T-helper 22 cell (primary cell): ENCODE measurements at places on chromosomes 6 and 20.

DNA sequence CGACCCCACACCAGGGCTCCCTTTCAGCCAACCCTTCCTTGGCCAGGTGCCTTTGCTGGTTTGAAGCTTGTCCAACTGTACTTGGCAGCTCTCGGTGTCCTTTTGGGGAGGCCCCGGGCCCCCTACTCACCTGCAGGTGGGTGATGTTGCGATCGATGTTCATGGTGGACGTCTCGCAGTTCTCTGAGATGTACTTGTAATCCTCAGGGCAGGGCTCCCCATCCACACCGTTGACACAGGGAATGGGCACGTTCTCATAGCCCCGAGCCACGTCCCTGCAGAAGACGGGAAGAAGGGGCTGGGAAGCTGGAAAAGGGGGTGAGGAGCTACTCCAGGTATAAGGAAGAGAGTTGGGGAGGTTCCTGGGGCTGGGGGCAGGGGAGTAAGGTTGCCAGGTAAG, 4.9 kb upstream of the SLC44A4 start:
- no peak for DNase-seq

GRCh38 chr6:157096105-157096504, 227.2 kb downstream of the TMEM242 start:
- DNase-seq = no peak

GRCh38 chr6:36597775-36598174, 3.6 kb downstream of the SRSF3 start:
- DNase-seq = no peak

DNA sequence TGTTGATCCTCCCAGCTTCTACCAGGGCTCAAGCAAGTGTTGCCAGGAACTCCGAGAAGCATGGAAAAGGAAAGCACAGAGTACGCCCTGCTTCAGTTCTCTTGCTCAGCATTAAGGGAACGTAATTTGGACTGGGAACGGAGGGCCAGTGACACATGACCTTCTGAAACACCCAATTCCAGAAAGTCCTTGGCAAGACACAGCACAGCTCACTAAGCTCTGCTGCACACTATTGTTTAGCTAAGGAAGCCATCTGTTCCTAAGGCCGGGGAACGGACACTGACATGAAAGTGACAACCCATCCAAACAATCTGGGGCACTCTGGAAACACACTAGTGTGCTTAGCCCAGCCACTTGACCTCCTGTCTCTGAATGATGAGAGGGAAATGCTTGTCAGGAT, 56.9 kb upstream of the NXT1 start:
- no peak for DNase-seq

DNA sequence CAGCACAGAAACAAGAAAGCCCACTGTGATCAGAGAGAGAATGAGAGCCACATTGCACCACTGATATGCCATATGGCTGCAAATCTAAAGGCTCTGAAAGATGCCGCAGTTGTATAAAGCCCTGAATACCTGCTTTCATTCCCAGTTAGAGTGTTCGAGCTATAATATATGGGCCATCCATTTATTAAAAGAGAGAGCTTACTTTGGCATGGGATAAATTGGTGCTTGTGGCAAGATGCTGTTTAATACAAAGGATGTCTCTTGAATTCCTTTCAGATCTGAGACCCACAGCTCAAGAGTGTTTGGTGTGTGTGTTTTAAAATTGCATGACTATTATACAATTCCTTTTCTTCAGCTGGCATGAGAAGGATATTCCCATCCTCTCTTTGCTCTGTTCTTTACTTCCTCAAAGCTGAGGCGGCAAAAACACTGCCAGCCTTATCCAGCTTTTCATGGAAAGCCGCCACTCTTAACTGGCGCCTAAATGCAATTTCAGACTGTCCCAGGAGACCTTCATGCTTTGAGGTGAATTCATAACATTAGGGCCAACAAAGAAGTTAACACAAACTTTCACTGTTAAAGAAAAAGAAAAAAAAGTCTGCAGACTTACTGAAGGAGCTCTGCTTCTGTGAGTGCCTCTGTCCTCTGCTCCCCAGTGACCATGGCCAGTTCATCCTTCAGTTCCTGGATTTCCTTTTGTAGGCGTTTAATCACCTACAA, 147.6 kb downstream of the KIF6 start:
- no peak for DNase-seq

- no peak for DNase-seq
These were observed 39.3 kb upstream of the OSTM1 start for GRCh38 chr6:108113557-108114519.

- no peak for DNase-seq
These were observed 64.2 kb downstream of the YTHDF1 start for GRCh38 chr20:63151554-63152321.

- no peak for DNase-seq
These were observed 32.6 kb upstream of the PHACTR3 start for GRCh38 chr20:59571551-59572314.

GRCh38 chr20:23270382-23270911, 80.1 kb upstream of the NXT1 start:
- no peak for DNase-seq

DNA sequence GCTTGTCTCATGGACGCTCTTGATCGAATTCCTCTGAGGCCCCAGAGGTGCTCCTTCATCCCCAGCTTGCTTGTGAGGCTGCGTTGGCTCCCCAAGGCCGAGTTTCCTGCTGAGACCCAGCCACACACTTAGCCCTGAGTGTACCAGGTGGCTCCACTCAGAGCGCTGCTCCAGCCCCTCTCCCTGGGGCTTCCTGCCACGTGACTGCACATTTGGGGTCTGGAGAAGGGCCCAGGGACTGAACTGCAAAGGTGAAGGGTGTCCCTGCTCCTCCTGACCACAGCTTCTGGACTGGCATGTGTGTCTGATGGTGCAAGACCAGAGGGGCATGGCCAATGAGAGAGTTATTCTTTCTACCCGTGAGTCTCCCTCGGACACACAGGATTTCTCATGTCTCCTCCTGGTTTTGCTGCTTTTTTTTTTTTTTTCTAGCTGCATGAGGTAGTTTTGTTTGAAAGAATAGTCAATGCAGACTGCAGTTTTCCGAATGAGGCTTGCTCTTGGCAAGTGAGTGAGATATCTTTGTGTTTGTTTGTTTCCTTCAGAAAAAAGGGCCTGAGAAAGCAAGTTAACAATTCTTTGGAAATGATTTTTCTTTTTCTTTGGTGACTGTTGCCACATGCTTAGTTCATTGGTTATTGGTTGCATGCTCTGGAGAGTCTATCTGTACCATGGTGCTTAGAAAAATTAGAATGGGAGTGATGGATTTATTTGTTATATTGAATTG, 3.1 kb upstream of the ZNF831 start:
- DNase-seq = no peak

DNA sequence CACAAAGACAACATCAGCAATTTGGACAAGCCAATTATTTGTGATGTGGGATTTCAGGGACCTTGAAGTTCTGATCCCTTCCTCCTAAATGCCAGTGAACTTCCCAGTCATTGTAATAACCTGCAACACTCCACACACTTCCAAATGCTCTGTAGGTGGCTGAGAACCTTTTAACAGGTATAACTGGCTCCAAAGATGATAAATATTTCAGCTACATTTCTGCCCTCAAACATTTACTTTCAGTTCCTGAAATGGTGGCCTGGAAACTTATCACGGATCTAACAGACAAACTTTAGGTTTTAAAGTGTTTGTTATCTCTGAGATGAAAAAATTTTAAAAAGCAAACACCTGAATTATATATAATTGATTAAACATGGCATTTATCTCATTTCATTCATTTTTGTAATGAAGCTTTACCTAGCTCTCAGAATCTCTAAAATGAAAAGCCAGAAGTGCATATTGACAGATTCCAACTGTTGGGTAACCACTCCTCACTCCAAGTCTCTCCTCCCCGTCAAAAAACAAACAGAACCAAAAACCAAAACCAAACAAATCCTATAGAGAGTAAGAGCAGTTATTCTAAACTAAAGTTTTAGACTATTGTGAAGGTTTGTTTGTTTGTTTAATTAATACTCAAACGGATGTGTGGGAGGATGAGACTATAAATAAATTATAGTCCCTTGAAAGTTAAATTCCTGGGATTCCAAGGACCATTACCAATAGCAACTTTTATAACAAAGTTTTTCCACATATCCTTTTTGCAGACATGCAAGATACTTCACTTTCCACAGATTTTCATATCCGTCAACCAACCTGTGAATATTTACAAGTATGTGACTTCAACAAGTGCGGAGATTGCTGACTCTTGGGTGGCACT, 12.4 kb upstream of the KIAA0408 start:
- no peak for DNase-seq

DNA sequence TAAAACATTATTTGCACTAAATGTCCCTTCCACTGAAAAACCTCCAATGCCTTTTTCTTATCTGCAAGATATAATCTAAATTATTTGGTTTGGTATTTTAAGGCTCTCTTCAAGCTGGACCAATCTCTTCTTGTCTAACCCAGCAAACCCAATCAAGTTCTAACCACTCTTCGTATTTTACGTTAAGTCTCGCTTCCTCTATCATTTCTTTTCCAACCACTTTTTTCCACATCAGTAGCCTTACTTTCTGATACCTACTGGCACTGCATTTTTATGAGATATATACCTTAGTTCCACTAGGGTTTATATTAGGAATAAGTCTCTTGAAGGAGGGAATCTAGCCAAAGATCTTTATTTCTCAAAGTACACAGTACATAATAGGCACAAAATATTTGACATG, 19.1 kb downstream of the FBXL4 start:
- no peak for DNase-seq

DNA sequence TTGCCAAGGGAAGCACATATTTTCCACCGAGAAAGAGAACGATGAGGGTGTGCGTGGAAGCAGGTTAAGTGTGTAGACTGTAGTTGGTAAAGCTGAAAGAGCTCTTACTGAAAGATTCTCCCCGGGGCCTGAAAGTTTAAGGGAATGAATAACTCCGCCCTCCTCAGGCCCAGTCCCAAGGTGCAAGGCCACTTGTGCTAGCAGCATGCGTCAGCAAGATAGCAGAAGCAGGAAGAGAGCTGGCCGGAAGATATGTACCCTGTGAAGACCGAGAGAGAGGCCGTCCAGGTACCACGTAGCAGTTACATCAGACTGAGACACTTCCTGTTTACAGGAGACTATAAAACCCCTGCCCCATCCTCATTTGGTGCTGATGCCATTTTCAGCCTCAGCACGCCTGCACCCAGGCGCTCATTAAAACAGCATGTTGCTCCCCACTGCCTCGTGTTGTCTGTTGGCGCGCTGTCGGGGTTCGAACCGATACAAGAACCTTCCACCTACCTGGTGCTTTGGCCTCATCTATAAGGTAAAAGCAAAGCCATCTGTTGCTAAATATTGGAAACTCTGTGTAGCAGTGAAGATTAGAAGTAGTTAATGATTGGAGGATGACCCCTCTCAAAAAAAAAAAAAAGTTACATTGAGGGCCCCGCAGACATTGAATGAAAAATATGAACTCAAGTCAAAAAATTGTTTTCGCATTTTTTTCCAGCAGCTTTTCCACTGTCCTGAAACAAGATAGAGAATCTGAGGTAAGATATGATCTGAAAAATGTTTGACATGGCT, 18.6 kb upstream of the FAM135A start:
- no peak for DNase-seq

GRCh38 chr6:34031625-34032383, 114.1 kb downstream of the GRM4 start:
- DNase-seq = no peak

DNA sequence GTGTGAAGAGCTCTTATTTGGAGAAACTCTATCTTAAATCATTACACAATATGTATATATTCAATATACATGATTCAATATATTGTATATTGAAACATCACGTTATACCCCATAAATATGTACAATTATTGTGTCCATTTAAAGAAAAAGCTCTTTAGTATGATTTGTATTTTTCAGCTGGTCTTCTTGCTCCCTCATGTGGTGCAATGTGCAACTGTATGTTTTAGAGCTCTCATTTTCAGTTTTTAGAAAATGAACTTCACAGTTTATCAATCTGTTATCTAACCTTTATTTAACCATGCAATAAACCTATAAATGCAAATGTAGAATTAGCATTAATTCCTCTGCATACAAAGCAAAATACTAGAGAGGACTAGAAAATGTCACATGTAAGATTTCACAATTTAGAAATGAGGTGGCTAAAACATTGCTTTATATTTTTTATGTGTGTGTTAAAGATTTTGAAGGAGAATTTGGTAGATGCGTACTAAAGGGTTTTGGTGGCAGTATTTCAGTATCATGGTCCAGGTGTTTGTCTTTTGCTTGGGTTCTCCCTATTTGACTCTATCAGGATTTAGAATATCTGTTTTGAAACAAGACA, 167.1 kb downstream of the PHF3 start:
- DNase-seq = no peak

- no peak for DNase-seq
These were observed 43.9 kb upstream of the QKI start for GRCh38 chr6:163370464-163371117.

DNA sequence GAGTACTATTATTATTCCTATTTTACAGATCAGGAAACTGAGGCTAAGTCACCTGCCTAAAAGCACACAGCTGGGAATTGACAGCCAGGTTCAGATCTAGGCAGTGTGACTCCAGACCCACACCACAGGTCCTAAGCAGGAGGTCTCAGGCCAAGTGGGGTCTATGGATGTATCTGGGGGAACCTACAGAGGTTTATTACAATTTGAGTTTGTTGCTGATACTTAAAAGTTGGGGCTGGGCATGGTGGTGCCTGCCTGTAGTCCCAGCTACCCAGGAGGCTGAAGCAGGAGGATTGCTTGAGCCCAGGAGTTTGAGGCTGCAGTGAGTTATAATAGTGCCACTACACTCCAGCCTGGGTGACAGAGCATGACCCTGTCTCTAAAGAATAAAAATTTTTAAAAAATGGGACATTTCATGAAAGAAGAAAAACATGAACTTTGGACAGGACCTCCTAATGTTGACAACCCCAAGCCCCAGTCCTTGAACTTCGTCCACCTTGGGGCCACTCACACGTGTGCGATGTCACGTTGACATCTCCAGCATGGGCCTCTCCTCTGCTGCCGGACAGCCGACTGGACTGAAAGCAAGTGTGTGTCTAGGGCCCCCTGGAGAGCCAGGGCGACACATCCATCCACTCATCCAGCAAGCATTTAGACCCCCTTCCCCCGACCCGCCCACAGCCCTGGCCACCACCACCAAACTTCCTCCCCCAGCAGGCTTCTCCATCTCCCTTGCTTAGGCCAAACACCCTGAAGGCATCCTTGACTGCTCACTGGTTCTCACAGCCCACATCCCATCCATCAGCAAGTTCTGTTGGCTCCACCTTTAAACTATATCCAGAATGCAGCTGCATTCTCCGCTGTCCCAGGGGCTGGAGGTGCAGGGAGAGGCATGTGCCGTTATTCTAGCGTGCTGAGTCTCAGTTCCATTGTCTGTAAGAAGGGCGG, 40.0 kb downstream of the NOL4L start:
- DNase-seq = no peak

GRCh38 chr6:168133168-168133561, 54.2 kb upstream of the FRMD1 start:
- DNase-seq = no peak

- no peak for DNase-seq
These were observed 257.6 kb downstream of the LAMA2 start for GRCh38 chr6:129140526-129140925.

GRCh38 chr6:151034825-151035781, 169.6 kb downstream of the MTHFD1L start:
- DNase-seq = no peak
